ENCODE measurements at places on chromosomes 12 and 14.

DNA sequence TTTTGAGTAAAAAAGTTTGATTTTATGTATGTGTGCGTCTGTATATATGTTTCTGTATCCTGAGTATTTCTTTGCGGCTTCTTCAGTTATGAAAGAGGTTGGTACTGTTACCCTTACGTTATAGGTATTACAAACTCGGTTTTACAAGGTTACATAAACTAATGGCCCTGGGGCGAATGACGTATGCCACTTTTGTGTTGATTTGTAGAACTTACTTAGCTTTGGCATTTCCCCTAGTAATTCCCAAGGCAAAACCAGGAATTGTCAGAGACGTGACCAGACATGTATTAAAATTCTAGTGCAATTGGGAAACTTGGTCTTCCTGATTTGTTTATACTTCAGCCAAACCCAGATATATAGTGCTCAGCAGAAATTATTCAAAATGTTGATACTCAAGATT, 93.3 kb downstream of the DUSP16 start:
- no peak for DNase-seq

GRCh38 chr12:50066402-50066801, 9.0 kb downstream of the ASIC1 start:
- DNase-seq, result peak; percentile 22

- DNase-seq, result no peak
These were observed 8.7 kb upstream of the KRT78 start for GRCh38 chr12:52857500-52857899.

GRCh38 chr14:100158566-100159093, 815 bp downstream of the DEGS2 start:
- DNase-seq, result no peak

- peak; percentile 90 for DNase-seq
These were observed 594 bp upstream of the CEP170B start for GRCh38 chr14:104864267-104865080.

GRCh38 chr12:68447797-68448260, 115.7 kb upstream of the MDM1 start:
- no peak for DNase-seq

DNA sequence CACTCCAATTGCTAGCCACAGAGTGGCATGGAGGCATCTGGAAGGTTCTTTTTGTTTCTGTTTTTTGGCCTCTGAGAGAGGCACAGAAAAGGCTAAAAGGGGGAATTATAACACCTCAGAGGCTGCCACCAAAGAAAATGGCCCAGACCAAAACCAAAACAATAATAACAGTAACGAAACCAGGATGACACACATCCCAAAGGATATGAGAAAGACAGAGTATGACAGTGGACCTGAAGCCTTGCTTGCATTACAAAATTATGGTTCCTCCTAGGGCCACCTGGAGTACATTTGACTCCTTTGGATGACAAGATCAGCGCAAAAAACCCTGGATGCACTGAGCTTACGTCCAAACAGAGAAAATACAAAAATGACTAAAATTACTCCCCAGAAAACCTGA, 152.7 kb downstream of the AEBP2 start:
- no peak for DNase-seq

DNA sequence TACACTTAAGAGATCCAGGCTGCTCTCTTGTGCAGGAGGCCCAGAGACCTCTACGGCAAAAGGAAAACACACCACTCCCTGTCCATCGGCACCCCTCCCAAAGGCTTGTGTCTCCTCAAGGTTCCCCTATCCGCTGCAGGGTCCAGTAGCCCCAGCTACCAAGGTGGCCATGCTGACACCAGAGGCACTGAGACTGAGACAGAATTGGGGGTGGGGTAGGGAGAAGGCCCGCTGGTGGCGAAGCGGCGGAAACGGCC, 590 bp downstream of the DDIT3 start:
- DNase-seq, result peak; percentile 52

GRCh38 chr14:23404331-23404900, 3.7 kb downstream of the MYH6 start:
- no peak for DNase-seq

DNA sequence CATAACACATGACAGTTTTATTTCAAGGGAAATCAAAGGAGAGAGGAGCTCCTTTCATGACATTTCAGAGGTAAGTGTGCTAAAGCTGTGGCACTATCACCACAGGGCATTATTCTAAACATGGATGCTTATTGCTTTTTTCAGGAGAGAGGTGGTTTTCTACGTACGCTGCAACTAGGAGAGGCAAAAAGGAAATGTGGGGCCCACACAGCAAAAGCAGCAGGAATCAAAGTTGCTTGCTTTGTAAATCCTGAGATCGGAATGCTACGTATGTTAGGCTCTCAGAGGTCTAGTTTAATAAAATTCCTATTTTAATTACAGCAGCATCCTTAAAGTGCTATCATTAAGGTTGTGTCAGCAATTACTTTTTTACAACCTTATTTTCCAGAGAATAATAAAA, 55.0 kb upstream of the GRIP1 start:
- no peak for DNase-seq

DNA sequence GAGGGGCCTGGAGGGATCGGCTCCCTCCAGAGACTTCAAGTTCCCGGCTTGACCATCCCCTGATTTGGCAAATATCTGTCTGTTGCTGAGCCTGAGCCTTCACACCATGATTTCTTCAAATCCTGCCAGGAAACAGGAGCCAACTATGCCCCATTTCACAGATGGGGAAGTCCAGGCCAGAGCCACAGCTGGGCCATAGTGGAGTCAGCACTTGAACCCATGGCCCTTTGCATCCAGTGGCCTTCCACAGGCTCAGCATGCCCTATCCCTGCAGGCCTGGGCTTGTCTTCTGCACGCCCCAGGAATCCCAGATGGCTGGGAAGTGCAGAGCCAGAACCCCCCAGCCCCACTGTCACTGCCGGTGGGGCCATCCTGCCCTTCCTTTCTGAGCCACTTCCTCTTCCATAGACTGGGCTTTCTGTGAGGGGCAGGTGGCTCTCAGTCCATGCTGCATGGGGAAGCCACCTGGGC, 44.9 kb downstream of the CYP46A1 start:
- DNase-seq, result no peak

GRCh38 chr12:93203361-93203760, 174.4 kb upstream of the NUDT4 start:
- DNase-seq, result no peak

- DNase-seq, result peak; percentile 4
These were observed 38.9 kb upstream of the DICER1 start for GRCh38 chr14:95196268-95196667.

GRCh38 chr12:100267603-100268281, 765 bp downstream of the SCYL2 start:
- peak; percentile 37 for DNase-seq

- DNase-seq, result peak; percentile 42
These were observed 114.8 kb upstream of the FLRT2 start for GRCh38 chr14:85415015-85415712.

DNA sequence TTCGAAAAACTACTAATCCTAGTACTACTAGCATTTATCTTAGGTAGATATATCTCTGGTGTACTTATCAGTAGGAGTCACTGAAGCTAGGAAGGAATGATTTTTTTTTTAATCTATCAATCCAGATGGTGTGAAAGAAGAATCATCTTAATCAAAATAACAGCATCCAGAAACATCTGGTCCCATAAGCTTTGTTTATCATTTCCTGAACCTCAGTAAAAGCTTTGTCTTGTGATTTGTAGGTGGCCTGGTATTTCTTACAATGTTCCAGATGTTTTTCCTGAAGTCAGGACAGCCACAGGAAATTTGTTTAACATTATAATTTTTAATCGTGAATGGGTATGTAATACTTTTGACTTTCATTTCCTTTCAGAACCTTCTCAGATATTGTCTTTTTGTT, 28.0 kb upstream of the LUM start:
- DNase-seq, result no peak

- no peak for DNase-seq
These were observed 76.1 kb downstream of the RBM19 start for GRCh38 chr12:113889891-113890581.

DNA sequence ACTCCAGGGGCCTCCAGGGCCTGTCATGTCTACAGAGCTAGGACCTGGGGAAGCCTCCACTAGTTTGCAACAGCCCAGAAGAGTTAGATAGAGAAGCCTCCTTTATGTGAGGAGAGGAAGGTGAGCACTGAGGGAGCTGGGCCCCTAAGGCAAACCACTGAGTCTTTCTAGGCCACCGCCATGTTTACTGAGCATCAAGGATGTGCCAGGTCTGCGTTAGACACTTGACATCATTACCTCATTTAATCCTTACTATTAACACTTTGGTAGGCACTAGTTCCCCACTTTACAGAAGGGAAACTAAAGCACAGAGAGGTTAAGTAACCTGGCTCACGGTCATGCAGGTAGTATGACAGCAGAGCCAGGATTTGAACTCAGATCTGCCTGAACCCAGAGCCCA, 12.9 kb downstream of the CTDSP2 start:
- DNase-seq, result no peak

DNA sequence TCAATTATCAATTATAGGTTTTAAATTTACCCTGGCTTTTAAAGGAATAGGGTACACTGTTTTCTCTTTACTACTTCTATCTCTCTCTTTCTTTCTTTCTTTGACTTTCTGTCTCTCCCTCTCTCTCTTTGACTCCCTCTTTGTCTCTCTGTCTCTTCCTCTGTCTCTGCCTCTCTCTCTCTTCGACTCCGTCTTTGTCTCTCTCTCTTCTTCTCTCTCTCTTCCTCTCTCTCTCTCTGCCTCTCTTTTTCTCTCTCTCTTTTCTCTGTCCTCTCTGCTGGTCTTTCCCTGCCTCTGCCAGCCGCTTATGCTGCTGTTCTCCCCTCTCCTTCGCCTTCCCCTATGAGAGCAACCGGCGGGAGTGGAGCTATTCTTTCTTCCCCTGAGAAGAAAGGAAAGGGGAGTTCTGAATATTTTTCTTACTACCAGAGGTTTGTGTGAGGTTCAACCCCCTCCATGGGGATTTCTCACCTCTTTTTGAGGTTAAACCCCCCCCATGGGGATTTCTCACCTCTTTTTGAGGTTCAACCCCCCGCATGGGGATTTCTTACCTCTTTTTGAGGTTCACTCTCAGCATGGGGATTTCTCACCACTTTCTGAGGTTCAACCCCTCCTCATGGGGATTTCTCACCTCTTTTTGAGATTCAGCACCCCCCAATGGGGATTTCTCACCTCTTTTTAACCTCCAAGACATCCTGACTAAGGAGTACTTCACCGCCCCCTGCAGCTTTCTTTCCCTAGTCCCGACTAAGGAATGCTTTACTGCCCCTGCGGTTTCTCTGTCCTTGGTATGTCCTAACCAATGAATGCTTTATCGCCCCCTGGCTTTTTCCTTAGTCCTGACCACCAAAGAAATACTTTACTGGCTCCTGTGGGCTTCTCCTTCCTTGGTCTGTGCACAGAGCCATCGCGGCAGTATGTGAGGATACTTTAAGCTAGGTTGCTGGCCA, 27.4 kb upstream of the DDHD1 start:
- DNase-seq, result no peak

DNA sequence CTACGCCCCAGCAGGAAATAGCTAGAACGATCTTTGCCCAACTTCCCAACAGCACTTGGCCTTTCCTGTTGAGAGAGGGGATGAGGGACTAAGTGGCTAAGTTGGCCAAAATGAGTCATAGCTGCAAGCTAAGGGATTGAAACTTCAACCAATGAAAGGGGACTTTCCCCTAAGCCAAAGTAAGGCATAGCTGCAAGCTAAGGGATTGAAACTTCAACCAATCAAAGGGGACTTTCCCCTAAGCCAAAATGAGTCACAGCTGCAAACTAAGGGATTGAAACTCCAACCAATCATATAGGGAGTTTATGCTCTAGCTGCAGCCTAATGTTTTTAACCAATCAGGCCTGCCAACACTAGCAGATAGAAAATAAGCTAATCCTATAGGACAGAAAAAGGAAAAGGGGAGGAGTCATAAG, 100.5 kb upstream of the SSTR1 start:
- DNase-seq, result no peak

DNA sequence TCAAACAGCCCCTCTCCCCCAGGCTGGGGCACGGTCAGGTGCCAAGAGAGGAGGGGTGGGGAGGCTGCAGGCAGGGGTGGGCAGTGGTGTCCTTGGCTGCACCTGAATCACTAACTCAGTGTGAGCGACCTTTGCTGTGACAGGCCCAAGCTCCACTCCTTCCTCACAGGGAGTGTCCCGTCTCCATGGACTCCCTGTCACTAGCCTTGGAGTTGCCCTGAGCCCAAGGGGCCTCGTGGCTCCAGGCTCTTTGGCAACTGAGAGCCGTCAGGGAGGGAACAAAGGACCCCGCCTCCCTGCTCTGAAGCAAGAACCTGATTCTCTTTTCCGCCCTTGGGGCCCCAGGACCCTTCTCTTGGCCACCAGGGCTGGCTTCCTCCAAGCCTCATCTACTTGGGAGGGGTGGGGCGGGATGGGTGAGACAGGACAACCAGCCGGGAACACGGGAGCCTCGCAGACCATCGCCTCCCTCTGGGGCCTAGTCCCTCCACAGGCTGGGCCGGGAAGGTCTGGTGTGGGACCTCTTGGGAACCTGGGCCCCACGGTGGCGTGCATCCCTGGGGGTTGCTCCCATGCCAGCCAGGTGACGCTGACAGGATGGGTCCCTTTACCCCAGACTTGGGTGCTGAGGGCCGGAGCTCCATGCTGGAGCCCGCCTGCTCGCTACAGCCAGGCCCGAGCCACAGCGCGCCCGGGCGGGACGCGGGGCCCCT, 935 bp upstream of the ADSS1 start:
- DNase-seq, result no peak

- peak; percentile 26 for DNase-seq
These were observed 7.2 kb upstream of the LGALS3 start for GRCh38 chr14:55121628-55122439.

DNA sequence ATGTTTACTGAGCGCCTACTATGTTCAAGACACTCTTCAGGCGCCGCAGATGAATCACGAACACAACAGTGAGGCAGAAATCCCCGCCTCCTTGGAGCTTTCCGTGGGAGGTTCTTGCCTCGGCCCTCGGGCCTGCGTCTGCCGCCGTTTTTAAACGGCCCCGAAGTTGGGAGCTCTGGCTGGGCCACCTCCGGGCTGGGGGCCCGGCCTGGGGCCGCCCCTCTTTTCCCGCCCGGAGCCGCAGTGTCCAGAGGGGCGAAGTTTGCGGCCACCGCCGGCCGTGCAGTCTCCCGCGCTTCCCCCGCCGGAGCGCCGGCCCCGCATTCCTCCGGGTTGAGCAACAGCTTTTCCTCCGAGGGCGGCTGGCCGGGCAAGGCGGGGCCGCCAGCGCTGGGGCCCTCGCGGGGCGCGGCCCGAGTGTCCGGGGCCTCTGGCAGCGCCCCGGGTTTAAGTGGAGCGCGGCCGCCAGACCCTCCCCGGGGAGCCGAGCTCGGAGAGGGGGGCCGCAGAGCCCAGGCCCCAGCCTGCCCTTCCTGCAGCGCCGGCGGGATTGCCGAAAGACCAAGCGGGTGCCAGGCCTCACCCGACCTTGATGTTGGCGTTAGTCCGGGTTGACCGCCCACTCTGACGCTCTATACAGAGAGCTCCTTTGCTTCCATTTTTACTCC, 18.7 kb upstream of the CTDSP2 start:
- DNase-seq, result peak; percentile 82

All from LoVo (cell line).